Heart left ventricle (tissue), 16 donors: ENCODE measurements at places on chromosomes 16 and 17. TPM values are rescaled to one million over a fixed set of nuclear protein-coding genes. Genes with fewer than 3 reads are reported as not detected.

- DNase-seq: peak; percentile 91
- no peaks in the 10 kb centered on the region for H3K27me3 ChIP-seq
- peak overlapping the region; percentile 74 for H3K27ac ChIP-seq
- no peak overlapping the region for H3K4me3 ChIP-seq
- H3K4me1 ChIP-seq: peaks cover 78% of the 10 kb centered on the region
These were observed 6.6 kb downstream of the VAT1 start for GRCh38 chr17:43015579-43015978.

DNA sequence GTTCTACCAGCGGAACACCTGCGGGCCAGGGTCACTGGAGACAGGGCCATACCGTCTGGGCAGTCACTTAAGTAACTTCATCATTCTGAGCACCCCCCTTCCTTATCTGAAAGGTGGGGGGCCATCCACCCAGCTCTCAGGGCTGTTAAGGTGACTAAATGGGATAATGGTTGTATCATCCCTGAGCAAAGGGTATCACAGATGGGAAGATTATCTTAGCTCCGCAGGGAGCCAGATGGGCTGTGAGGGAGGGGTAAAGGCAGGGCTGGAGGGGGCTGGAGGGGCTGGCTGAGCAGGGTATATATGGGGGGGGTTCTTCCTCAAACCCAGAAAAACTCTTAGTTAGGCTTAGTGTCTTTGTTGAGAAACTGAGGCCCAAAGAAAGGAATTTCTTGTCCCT, 2.9 kb upstream of the CACNA1G start:
- peaks cover 8% of the 10 kb centered on the region for H3K36me3 ChIP-seq
- no peak for DNase-seq
- no peak overlapping the region for H3K27ac ChIP-seq
- peaks cover 29% of the 10 kb centered on the region for H3K4me1 ChIP-seq

DNA sequence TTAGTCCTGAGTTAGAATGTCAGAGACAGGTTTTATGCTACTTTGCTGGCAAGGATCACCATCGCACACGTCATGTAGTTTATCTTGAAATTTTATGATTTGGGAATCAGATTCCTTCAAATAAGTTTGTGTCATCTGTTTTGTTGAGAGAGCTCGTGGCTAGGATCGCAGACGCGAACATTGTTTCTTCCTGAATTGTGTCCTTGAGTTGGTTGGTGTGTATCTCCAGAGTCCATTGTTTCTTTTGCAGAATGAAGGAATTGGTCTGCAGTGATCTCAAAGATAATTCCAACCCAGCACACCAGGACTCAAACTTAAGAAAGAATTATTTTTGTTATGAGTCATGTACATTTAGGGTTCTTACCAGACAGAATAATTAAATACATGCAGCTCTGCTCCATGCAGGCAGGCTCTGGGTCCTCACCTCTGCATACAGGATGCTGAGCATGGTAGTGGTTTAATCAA, 51.6 kb downstream of the PRKCA start:
- no peak overlapping the region for H3K27ac ChIP-seq
- H3K27me3 ChIP-seq: no peaks in the 10 kb centered on the region
- DNase-seq: no peak
- no peaks in the 10 kb centered on the region for H3K36me3 ChIP-seq

- no peak overlapping the region for H3K4me3 ChIP-seq
- H3K4me1 ChIP-seq: no peaks in the 10 kb centered on the region
- no peaks in the 10 kb centered on the region for H3K27me3 ChIP-seq
- no peak for DNase-seq
- H3K27ac ChIP-seq: no peak overlapping the region
These were observed 8.5 kb downstream of the CACNG1 start for GRCh38 chr17:67052720-67053437.

DNA sequence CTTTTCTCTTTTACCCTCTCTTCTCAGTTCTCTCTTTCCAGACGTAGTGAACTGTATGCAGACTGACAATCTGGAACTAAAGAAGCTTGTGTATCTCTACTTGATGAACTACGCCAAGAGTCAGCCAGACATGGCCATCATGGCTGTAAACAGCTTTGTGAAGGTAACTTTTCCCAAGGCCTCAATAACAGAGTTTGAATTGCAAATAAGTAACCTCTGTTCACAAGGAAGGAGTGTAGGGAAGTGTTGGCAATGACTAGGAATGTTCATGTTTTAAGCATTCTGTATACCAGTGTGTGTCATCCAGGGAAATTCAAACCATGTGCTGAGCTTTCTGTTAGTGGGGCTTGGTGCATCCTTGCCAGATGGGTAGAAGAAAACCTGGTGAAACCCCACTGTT, 18.6 kb downstream of the AP2B1 start:
- H3K4me1 ChIP-seq: no peaks in the 10 kb centered on the region
- no peak overlapping the region for H3K27ac ChIP-seq
- H3K27me3 ChIP-seq: no peaks in the 10 kb centered on the region
- no peak overlapping the region for H3K4me3 ChIP-seq
- peaks cover 22% of the 10 kb centered on the region for H3K36me3 ChIP-seq
- no peak for DNase-seq

GRCh38 chr17:9842057-9842758, 16.5 kb downstream of the GLP2R start:
- no peak overlapping the region for H3K4me3 ChIP-seq
- no peaks in the 10 kb centered on the region for H3K4me1 ChIP-seq
- H3K27me3 ChIP-seq: no peaks in the 10 kb centered on the region
- no peak for DNase-seq

GRCh38 chr16:30876867-30877266, 17.0 kb downstream of the BCL7C start:
- no peaks in the 10 kb centered on the region for H3K27me3 ChIP-seq
- peak overlapping the region; percentile 89 for H3K4me3 ChIP-seq
- DNase-seq: no peak
- peaks cover 15% of the 10 kb centered on the region for H3K4me1 ChIP-seq

- H3K4me1 ChIP-seq: no peaks in the 10 kb centered on the region
- H3K36me3 ChIP-seq: no peaks in the 10 kb centered on the region
- no peak overlapping the region for H3K4me3 ChIP-seq
- no peak for DNase-seq
- no peak overlapping the region for H3K27ac ChIP-seq
These were observed 155.8 kb downstream of the CYB561 start for GRCh38 chr17:63290351-63290750.

GRCh38 chr16:60684002-60684401, 1352.2 kb downstream of the CDH8 start:
- H3K4me1 ChIP-seq: no peaks in the 10 kb centered on the region
- no peak for DNase-seq
- no peaks in the 10 kb centered on the region for H3K27me3 ChIP-seq
- H3K4me3 ChIP-seq: no peak overlapping the region

GRCh38 chr17:50686494-50687199, 21.1 kb downstream of the ANKRD40 start:
- H3K27ac ChIP-seq: peak overlapping the region; percentile 78
- no peaks in the 10 kb centered on the region for H3K27me3 ChIP-seq
- H3K4me1 ChIP-seq: peaks cover 15% of the 10 kb centered on the region
- no peaks in the 10 kb centered on the region for H3K36me3 ChIP-seq
- peak; percentile 82 for DNase-seq
- H3K4me3 ChIP-seq: no peak overlapping the region

DNA sequence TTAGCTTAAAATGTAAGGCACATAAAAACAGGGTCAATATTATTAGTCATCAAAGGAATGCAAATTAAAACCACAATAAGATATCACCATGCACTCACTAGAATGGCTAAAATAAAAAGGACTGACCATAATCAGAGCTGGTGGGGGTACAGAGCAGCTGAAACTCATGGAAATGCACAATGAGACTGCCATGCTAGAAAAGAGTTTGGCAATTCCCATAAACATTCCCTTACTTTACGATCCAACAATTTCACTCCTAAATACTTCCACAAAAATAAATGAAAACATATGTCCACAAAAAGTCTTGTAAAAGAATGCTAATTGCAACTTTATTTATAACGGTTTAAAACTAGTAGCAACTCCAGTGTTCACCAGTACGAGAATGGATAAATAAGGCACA, 36.1 kb upstream of the ERCC4 start:
- no peak overlapping the region for H3K27ac ChIP-seq
- DNase-seq: no peak
- no peak overlapping the region for H3K4me3 ChIP-seq

DNA sequence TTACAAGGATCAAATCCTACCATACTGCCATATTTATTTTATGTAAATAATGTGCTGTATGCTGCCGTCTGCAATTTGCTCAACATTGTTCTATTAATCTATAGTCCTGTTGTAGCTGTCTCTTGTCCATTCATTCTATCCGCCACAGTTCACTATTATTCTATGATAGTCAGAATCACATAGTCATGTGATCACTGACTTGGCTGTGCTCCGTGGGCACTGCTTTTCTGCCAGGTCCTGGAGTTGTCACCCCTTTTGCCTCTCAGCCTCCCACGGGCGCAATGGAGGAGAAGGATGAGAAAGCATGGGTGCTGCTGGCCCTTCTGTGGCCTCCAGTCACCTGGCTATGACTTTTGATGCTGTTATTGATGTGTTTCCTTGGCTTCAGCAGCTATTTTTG, 37.3 kb upstream of the ANKFY1 start:
- H3K36me3 ChIP-seq: peaks cover 22% of the 10 kb centered on the region
- no peaks in the 10 kb centered on the region for H3K27me3 ChIP-seq
- no peak for DNase-seq

DNA sequence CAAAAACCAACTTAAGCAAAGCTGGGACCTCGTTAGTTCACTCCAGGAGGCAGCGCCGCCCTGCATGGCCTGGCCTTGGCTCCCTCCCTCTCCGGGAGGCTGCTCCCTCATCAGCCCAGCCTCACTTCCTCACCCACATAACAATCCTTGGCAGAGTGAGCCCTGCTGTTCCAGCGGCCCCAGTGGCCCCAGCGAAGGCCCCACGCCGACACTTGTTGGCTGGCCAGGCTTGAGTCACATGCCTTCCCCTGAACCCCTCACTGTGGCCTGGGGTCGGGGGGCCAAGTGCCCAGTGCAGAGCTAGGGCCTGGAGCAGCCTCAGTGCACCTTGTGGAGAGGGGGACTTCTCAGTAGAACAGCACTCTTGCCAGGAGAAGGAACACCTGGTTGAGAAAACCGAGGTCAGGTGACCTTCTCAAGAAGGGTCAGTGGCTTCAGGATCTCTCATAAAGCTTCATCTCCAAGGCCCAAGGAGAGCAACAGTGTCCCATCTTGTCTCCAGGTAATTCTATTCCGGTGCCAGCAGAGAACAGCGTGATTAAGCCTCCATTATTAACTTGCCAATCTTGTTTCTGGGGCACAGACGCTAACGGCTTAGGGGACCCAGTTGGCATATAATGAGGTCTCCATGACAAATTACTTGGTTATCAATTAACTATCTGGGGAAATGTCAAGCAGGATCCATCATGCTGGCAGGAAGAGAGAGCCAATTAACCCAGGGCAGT, 26.8 kb downstream of the ENDOV start:
- no peaks in the 10 kb centered on the region for H3K36me3 ChIP-seq
- no peaks in the 10 kb centered on the region for H3K4me1 ChIP-seq
- H3K27me3 ChIP-seq: no peaks in the 10 kb centered on the region

GRCh38 chr17:30232015-30232823, 3.3 kb downstream of the SLC6A4 start:
- no peak for DNase-seq
- H3K27me3 ChIP-seq: peaks cover 22% of the 10 kb centered on the region
- peaks cover 17% of the 10 kb centered on the region for H3K4me1 ChIP-seq
- no peaks in the 10 kb centered on the region for H3K36me3 ChIP-seq
- H3K4me3 ChIP-seq: no peak overlapping the region

DNA sequence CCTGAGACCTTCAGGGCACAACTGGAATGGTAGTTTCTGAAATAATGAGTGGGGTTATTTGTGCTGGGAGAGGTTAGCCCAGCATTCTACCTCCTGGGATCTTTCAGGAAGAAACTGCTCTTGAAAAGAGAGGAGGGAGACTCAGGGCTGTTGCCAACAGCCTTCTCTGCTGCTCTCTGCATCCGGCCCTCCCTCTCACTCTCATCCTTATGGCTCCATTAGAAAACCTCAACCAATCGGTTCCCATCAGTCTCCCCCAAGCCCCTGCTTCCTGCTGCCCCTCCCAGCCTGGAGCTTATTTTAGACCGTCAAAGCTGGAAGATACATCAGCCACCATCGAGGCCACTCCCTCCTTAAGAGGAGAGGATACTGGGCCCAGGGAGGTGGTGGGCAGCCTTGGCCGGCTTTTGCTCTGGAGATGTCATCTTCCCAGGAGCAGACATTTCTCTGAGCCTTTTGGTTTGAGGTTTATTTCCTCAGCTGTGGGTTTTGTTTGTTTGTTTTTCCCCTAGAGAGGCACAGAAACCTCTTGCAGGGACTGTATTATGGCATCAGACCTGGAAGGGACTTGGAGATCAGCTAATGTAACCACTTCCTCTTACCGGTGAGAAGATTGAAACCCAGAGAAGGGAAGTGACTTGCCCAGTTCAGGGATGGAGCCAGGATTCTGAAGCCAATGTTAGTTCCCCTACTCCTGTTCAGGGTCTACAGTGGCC, 2.7 kb downstream of the MPRIP start:
- peak overlapping the region; percentile 82 for H3K4me3 ChIP-seq
- peak overlapping the region; percentile 87 for H3K27ac ChIP-seq
- H3K4me1 ChIP-seq: peaks cover 72% of the 10 kb centered on the region
- DNase-seq: peak; percentile 82
- H3K36me3 ChIP-seq: no peaks in the 10 kb centered on the region

DNA sequence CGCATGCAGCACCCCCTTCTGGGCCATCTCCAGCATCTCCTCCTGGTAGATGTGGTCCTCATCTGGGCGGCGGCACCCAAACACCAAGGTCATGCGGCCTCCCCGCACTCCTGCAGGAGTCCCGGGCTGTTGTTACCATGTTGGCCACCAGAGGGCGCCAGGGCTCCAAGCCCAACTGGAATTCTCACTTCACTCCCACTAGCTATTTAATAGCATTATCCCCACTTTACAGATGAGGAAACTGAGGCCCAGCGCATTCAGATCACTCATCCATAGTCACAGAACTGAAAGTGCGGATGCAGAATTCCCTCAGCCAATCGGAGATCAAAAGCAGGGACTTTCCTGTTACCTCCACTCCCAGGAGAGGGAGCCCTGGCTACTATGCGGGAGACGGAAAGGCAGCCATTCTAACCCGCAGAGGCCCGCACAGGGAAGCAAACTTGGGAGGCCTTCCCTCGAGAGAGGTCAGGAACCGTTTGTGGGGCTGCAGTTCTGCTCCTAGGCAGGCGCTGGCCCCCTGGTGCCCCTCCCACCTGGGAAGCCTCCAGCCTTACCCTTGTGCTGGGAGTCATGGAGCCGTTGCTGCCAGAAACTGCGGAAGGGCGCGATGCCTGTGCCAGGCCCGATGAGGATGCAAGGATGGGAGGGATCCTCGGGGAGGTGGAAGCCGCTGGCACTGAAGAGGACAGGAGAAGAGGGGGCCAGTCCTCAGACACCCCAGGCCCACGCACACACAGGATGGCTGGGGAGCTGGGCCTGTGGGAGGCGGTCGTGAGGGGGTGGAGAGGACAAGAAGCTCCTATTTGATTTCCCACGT, 40.1 kb downstream of the NOS2 start:
- DNase-seq: peak; percentile 69
- H3K27ac ChIP-seq: no peak overlapping the region
- no peaks in the 10 kb centered on the region for H3K4me1 ChIP-seq
- H3K36me3 ChIP-seq: no peaks in the 10 kb centered on the region
- no peak overlapping the region for H3K4me3 ChIP-seq
- H3K27me3 ChIP-seq: no peaks in the 10 kb centered on the region

GRCh38 chr17:14616528-14616927, 315.6 kb downstream of the HS3ST3B1 start:
- H3K4me1 ChIP-seq: no peaks in the 10 kb centered on the region
- no peaks in the 10 kb centered on the region for H3K36me3 ChIP-seq
- no peak for DNase-seq
- H3K27ac ChIP-seq: no peak overlapping the region

Gene PRCD
- 2.6 TPM for total RNA-seq

Gene SLC52A1
- total RNA-seq: not detected

Gene SCO1
- 39.6 TPM for total RNA-seq

Gene ZPBP2
- total RNA-seq: not detected

Gene KRTAP1-1
- total RNA-seq: not detected

Gene CX3CL1
- 59.5 TPM for total RNA-seq

Gene CLEC18A
- not detected for total RNA-seq

Gene ANKFN1
- total RNA-seq: not detected

Gene SLC2A4
- total RNA-seq: 172 TPM

Gene TCAP
- 7,878 TPM for total RNA-seq

Gene PARD6A
- 2.6 TPM for total RNA-seq

Gene CCL14
- total RNA-seq: 1.4 TPM
